ENCODE measurements at places on chromosomes 11 and 22. TPM values are rescaled to one million over a fixed set of nuclear protein-coding genes. Genes with fewer than 3 reads are reported as not detected.

- H3K27ac ChIP-seq = no peak overlapping the region
- no peak for DNase-seq
- no peaks in the 10 kb centered on the region for H3K36me3 ChIP-seq
- no peaks in the 10 kb centered on the region for H3K27me3 ChIP-seq
Observed at GRCh38 chr11:15153231-15153630, 38.5 kb downstream of the INSC start.

DNA sequence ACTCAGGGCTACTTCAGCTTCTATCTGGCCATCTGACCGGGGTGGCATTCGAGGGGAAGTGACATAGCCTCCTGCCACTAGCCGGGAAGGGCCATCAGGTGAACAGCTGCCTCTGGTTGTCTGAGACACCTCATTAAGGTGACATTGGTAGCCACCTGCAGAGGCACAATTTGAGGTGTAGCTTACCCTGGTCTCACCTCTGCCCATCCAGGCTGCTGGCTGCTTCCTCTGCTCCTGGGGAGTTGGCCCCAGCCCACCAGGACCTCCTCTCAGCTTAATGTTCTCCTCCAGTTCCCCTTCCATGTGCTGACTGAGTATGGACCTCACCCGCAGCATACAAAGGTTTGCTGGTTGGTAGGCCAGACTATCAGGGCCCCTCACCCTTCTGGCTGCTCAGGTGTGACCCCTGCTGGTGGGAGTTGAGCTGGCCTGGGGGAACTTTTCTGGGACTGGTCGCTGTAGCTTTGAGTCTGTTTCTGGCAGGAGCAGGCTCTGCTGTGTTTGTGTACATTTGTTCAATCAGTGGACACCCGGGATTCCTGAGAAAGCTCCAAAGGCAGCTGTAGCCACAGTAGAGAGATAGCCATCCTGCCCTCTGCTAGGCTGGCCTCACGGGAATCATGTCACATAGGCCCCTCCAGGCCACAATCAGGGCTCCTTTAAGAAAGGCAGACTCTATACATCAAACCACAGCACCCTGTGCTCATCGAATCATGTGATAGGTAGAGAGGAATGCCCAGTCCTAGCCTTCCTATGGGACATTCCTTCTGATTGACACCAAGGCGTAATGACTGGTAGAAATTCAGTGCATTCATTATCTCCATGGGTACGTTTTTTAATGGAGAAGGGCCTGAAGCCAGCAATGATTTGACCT, 295.1 kb upstream of the PLET1 start:
- no peak overlapping the region for H3K4me3 ChIP-seq
- H3K27ac ChIP-seq = no peak overlapping the region
- peak; percentile 59 for DNase-seq
- no peaks in the 10 kb centered on the region for H3K36me3 ChIP-seq
- no peaks in the 10 kb centered on the region for H3K27me3 ChIP-seq
- H3K4me1 ChIP-seq = no peaks in the 10 kb centered on the region

Gene PAMR1
- total RNA-seq = 4.7 TPM

- no peaks in the 10 kb centered on the region for H3K4me1 ChIP-seq
- no peak overlapping the region for H3K4me3 ChIP-seq
- H3K27ac ChIP-seq = no peak overlapping the region
- H3K27me3 ChIP-seq = no peaks in the 10 kb centered on the region
Observed at GRCh38 chr11:79493555-79494171, 52.8 kb upstream of the TENM4 start.

- no peaks in the 10 kb centered on the region for H3K27me3 ChIP-seq
- H3K4me1 ChIP-seq = peaks cover 12% of the 10 kb centered on the region
- peak overlapping the region; percentile 85 for H3K4me3 ChIP-seq
- peaks cover 8% of the 10 kb centered on the region for H3K36me3 ChIP-seq
- H3K27ac ChIP-seq = peak overlapping the region; percentile 61
- DNase-seq = peak; percentile 47
Observed at GRCh38 chr22:49826603-49827270, 936 bp downstream of the BRD1 start.

- H3K36me3 ChIP-seq = no peaks in the 10 kb centered on the region
- no peaks in the 10 kb centered on the region for H3K4me1 ChIP-seq
- DNase-seq = peak; percentile 86
- H3K27ac ChIP-seq = no peak overlapping the region
Observed at GRCh38 chr11:10366568-10367331, 61.9 kb downstream of the ADM start.

Gene CCDC73
- total RNA-seq = not detected

DNA sequence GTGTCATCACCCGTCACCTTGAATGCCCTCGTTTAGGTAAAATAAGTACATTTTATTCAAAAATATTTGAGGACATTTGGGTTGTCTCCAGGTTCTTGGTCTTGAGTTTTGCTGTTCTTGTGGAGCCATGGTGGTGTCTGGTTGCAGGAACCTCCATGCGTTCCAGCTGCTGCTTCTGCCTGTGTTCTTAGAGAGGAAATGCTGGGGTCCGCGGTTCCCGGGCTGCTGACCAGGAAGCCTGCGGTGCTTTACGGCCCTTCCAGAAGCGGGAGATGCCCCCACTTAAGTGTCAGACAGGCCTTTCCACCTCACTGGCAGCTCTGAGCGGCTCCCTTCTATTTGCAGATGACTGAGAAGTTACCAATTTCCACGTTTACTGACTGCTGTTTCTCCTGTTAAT, 66.8 kb downstream of the LRP5 start:
- H3K36me3 ChIP-seq = no peaks in the 10 kb centered on the region
- H3K27ac ChIP-seq = peak overlapping the region; percentile 79
- peaks cover 38% of the 10 kb centered on the region for H3K4me1 ChIP-seq
- no peak for DNase-seq
- H3K27me3 ChIP-seq = no peaks in the 10 kb centered on the region

Gene LRP4
- total RNA-seq = 23.6 TPM

DNA sequence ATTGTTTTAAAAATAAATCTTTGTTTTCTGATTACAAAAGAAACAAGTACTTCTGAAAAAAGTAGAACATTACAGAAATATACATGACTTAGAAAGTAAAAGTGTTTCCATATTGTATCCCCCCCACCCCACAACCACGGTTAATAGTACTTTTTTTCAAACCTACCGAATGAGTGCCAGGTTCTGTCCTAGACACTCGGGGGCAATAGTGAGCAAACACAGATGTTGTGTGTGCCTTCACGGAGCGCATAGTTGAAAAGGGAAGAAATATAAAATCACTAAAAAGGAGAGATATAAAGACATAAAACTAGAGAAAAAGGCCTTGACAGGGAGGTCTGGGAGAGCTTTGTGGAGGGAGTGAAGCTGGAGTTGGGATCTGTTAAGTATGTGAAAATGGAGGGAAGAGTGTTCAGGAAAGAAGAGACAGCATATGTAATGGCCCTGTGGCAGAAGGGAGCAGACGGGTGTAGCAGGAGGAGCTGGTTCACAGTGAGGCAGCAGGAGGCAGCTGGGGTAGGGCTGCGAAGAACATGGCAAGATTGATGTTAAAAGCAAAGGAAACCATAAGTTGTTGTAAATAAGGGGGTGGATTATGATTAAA, 42.1 kb upstream of the ALX4 start:
- H3K36me3 ChIP-seq = no peaks in the 10 kb centered on the region
- H3K27me3 ChIP-seq = no peaks in the 10 kb centered on the region
- no peak overlapping the region for H3K27ac ChIP-seq
- no peak for DNase-seq

DNA sequence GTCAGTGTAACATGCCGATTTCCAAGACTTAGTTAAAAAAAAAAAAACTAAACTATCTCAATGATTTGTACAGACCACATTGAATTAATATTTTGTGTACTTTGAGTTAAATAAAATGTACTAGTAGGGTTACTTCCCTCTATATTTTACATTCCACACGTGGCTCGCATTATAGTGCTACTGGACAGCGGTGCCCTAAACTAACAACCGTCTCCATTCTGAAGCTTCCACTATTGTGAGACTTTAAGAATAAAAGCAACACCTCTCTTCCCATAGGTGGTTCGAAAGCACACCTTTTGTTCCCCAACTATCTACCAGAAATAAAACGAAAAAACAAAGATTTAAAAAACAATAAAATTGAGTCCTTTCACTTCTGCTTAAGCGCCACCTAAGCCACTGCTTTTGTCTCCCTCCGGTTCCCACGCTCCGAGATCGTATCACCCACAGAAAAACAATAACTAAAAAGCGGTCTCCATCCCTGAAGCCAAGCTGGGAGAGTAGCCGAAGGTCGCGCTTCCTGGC, 380 bp upstream of the TTC17 start:
- H3K4me1 ChIP-seq = no peaks in the 10 kb centered on the region
- no peak for DNase-seq
- H3K27ac ChIP-seq = peak overlapping the region; percentile 88
- H3K27me3 ChIP-seq = no peaks in the 10 kb centered on the region

DNA sequence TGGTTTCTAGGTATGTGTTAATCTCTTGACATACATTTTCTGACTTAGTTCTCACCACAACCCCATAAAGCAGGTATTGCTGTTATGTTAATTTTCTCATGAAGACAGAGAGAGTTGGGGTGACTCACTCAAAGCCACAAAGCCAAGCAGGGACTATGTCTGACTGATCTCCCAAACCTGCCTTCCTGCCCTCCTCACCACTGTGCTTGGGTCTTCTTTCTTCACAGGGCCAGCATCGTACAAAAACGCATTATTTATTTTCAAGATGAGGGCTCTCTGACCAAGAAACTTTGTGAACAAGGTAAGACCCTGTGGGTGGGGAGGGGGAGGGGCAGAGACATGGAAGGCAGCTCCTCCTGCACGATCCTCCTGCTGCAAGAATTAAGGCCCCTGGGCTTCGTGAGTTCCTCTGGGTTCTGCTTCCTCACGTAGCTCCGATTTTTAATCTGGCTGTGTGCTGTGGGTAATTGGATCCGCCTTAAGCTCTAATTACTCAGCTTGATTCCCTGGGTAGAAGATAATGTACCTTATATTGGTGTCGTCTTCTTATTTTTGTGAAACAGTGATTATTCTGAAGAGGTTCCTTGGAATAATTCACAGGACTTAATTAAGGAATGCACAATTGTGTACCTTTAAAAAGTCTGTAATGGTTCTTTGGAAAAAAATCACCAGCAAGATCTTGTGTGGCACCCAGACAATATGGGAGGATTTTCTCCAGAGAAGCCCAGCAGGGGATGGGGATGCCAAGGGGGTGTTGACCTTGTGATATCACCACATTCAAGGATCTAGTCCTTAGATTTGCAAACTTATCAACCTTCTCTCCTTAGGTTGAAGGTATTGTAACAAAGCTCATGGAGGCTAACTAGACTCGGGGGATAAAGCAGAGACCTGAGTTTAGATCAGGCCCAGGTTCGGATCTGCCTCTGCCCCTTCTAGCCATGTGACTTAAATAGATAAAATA, 112.9 kb downstream of the SPON1 start:
- no peaks in the 10 kb centered on the region for H3K36me3 ChIP-seq
- H3K4me3 ChIP-seq = no peak overlapping the region
- H3K27me3 ChIP-seq = no peaks in the 10 kb centered on the region
- DNase-seq = no peak
- H3K27ac ChIP-seq = no peak overlapping the region

DNA sequence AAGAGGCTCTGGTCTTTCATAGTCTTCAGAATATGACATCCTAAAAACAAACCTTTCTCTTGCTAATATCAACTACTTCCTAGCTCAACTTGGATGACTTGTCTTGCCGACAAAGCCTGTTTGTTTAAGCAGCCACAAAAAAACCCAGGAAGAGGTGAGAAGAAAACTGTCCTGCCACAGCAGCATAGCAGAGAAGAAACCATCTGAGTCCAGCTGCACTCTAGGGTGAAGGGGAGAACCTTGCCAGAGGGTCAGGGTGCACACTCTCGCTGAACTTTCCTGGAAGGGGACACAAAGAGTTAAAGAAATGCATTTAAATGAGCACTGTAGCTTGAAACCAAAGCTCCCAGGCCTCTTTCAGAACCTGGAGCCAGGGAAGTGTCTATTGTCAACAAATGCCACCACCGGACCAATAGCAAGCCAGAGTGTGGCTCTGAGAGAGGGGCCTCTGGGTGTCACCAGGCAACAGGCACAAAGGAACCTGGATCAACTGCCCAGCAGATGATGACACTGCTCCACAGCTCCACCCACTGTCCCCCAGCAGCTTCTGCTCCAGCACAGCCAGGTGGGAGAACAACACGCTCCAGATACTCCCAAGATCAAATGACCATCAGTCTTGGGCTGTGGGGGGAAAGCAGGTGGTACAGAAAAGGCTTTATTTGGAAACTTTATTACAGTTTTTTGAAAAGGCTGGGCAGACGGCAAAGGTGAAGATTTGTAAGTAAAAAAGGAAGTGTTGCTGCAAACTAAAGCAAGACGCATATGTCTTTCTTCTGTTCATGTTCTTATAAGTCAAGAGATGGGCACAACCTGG, 105.7 kb downstream of the RASSF10 start:
- no peak overlapping the region for H3K27ac ChIP-seq
- H3K4me3 ChIP-seq = no peak overlapping the region
- no peaks in the 10 kb centered on the region for H3K36me3 ChIP-seq
- no peaks in the 10 kb centered on the region for H3K4me1 ChIP-seq
- H3K27me3 ChIP-seq = no peaks in the 10 kb centered on the region

DNA sequence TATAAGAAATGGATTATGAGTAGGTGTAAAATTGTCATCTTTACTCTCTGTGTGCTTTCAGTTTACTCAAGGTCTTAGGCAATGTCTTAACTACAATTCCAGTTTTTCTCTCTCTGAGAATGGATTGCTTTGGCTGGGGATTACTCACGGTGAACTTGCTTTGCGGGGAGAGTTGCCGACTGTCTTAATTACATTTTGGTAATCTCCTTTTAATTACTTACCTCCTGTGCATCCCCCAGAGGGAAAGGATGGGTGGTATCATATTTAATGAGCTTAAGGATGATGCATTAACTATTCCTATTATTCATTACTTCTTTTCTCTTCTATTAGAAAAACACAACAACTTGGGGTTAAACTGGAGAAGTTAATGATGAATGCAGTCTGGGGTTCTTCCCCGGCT, 159.4 kb downstream of the MPPED1 start:
- H3K36me3 ChIP-seq = no peaks in the 10 kb centered on the region
- H3K4me3 ChIP-seq = no peak overlapping the region
- no peaks in the 10 kb centered on the region for H3K4me1 ChIP-seq
- no peak for DNase-seq
- H3K27ac ChIP-seq = no peak overlapping the region

Data from colonic mucosa (tissue), 4 donors.